ENCODE measurements at places on chromosomes 1 and 21.

GRCh38 chr1:99049745-99050144 is 45.1 kb upstream of the PLPPR5 start:
- no peak for DNase-seq

GRCh38 chr1:48006264-48006663 is 9.1 kb upstream of the TRABD2B start:
- DNase-seq = no peak

DNA sequence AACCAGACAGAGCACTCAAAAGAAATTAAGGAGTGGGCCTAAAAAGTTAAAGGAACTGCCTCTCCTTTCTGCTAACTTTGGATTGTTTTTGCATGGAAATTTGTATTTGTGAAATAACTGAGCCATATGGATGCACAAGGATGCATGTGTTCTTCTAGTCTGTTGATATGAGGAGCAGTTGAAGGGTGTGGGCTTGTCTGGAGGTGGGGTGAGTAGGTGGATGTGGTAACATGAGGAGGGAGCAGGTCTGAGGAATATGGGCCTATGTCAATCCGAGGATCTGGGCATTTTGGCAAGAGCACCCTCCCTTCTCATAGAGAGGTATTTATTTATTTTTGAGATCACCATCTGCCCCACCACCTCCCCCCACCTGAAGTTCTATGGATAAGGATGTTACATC is 13.4 kb downstream of the CACNA1E start:
- DNase-seq = no peak

- DNase-seq = no peak
These were observed 1.2 kb downstream of the HP1BP3 start for GRCh38 chr1:20785907-20786252.

DNA sequence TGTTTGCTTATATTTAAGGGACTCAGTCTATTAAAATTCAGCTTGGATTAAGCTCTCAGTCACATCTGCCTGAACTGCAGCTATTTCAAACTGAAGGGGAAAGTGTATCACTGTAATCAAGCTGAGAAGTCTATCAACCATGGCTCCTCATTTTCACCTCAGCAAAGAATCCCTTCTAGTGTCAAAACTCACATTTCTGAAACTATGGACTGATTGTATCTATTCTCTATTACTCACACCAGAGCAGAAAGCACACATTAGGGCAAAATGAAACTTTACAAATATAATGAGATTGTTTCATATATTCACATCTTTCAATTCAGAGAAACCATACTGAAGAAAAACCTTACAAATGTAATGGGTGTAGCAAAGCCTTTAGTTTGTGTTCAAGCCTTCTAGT is 14.6 kb upstream of the C1orf146 start:
- no peak for DNase-seq

DNA sequence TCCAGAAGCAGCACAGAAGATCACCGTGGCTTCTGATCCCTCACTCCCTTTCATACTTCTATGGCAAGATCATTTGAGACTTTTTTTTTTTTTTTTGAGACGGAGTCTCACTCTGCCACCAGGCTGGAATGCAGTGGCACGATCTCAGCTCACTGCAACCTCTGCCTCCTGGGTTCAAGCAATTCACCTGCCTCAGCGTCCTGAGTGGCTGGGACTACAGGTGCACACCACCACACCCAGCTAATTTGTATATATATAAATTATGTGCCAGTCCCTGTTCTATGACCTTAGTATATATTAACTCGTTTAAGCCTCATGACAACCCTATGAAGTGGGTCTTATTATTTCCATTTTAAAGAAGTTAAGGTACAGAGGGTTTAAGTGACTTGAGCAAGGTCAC is 298.5 kb downstream of the VAV3 start:
- DNase-seq = no peak

DNA sequence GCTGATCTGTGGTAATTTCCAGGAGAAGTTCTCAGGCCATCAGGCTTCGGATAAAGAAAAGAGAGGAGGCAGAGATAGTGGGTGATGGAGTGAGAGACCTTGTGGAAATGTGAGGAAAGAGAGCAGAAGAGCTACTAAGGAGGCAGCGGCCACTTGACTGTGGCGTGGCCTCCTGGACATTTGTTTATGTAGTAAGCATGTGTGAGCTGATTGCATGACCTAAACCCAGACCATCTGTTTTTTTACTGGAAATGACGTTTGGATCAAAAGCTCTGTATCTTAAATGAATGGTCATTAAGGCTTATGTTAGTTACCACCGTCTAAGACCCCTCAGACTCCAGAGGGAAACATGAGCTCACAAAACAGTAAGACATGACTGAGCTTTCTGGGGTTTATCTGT is 13.6 kb downstream of the ATP1B1 start:
- DNase-seq = no peak

DNA sequence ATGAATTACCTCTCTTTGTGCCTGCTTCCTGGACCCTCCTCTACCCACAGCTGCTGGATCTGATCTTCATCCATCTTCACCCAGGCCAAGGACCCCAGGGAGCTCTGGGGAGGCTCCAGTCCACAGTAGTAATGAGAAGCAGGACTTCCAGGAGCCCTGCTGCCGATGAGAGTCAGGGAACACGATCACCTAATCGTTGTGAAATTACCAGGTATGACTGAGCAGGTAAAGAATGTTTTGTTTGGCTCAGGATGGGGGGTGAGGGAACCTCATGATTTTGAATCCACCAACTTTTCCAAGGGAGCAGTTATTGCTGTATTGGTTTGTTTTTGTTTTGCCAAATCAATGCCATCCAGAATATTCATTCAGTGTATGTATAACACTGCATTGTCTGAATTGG is 454.0 kb downstream of the PLPP3 start:
- no peak for DNase-seq

GRCh38 chr1:169118227-169118626 is 11.7 kb downstream of the ATP1B1 start:
- no peak for DNase-seq

GRCh38 chr1:9559673-9560072 is 20.4 kb downstream of the SLC25A33 start:
- no peak for DNase-seq

DNA sequence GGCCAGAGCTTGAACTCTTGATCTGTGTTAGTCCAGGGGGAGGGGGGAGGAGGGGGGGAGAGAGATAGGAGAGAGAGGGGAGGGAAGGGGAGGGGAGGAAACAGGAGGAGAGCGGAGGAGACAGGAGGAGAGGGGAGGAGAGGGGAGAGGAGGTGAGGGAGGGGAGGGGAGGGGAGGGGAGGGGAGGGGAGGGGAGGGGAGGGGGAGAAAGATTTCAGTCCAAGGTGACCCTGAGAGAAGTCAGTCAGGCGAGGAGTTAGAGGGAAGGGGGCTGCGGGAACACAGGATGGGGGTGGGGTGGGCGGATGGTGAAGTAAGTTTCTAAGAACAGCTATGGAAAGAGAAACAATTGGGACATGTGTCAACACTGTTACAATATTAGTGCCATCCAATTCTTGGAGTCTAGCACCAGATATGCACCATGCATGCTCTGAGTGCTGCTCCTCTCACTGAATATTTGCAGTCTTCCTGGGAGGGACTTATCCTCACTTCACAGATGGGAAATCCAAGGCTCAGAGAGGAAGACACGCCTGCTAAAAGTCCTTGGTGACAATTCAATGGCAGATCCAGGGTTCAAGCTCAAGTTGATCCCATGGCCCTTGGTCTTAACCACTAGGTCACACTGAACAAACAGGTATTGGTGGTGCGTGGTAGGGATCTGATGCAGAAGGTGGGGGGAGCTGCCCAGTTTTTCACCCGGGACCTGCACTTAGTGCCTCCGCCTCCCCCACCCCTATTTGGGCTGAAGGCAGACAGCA is 42.5 kb upstream of the ECE1 start:
- no peak for DNase-seq

GRCh38 chr1:54583871-54584270 is 35.8 kb downstream of the ACOT11 start:
- no peak for DNase-seq

GRCh38 chr1:43982808-43983207 is 3.8 kb downstream of the B4GALT2 start:
- DNase-seq = no peak

DNA sequence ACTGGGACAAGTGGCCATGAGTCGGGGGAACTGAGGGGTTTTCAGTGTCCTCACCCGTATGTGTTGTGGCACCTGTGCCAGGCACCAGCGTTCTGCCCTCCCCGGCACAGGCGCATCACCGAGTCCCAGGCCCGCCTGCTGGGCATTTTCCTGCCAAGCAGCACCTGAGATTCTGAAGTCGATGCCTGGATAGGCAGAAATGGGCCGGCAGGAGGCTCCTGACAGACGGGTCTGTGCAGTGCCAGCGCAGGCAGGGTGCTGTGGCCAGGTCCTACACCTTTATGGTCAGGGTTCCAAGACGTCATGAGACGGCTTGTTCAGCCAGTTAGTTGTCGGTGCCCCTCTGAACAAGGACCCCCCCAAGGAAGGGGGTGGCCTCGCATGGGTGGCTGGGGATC is 10.6 kb downstream of the FAAP20 start:
- DNase-seq = no peak

- no peak for DNase-seq
These were observed 8.0 kb upstream of the CCDC190 start for GRCh38 chr1:162868972-162869371.

DNA sequence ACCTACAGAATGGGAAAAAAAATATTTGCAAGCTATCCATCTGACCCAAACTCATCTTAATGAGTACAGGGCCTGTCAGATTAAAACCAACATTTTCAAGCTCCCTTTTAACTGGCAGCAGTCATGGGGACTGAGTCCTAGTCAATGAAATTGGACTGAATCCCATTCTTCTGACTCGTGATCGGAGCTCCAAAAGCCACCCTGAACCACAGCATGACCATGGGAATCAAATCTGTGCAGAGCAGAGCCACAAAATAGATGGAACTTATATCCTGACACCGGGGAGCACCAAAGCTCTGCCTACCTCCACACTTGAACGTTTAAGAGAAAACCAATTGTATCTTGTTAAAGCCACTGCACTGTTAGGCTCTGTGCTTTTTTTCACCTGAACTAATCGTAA is 5.0 kb upstream of the RWDD3 start:
- DNase-seq = no peak

- DNase-seq = no peak
These were observed 82.5 kb upstream of the MPC2 start for GRCh38 chr1:168019407-168019806.

DNA sequence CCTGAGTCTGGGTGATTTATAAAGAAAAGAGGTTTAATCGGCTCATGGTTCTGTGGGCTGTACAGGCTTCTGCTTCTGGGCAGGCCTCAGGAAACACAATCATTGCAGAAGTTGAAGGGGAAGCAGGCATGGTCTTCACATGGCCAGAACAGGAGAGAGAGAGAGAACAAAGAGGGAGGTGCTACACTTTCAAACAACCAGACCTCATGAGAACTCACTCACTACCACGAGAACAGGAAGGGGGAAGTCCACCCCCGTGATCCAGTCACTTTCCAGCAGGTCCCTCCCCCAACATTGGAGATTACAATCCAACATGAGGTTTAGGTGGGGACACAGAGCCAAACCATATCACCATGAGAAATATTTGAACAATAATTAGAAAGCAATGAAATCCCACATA is 222.9 kb downstream of the FAM72C start:
- DNase-seq = no peak

DNA sequence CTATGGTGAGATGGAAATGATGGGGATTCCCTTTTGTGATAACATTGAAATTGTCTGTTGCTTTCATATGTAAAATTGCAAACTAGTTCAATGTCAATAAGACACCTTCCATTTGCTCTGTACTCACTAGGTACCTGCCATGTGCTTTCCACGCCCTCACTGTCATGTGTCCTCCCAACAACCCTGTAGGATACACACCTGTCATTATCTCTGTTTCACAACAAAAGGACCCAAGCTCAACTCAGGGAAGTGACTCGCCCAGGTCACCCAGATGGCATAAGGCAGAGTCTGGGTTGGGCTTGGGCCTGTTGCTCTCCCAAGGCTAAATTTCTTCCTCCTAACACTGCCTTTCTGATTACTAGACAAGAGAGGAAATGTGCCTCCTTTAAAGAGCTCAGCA is 45.3 kb upstream of the MCOLN3 start:
- DNase-seq = no peak

GRCh38 chr1:224383218-224383617 is 26.5 kb downstream of the CNIH4 start:
- DNase-seq = no peak

DNA sequence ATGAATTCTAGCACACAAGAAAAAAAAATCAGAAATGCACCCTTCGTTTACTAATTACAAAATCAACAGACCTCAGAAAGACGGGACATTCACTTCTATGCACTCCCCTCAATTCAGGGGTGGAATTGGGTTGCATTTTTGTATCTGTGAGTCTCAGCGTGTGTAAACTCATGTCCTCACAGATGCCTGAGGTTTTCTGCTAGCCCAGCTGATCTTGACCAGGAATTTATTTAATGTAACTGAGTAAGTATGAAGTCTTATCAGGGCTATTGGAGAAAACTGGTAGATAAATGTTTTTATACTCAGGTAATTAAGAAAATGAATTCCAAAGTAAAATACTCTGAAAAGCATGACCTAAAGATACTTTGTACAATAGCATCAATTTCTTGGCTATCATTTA is 167.7 kb downstream of the RUNX1 start:
- no peak for DNase-seq

- DNase-seq = no peak
These were observed 6.0 kb downstream of the TXNIP start for GRCh38 chr1:145990249-145990855.

GRCh38 chr1:230307213-230307612 is 118.9 kb downstream of the PGBD5 start:
- DNase-seq = no peak

- no peak for DNase-seq
These were observed 56.6 kb upstream of the EDN2 start for GRCh38 chr1:41540886-41541591.

DNA sequence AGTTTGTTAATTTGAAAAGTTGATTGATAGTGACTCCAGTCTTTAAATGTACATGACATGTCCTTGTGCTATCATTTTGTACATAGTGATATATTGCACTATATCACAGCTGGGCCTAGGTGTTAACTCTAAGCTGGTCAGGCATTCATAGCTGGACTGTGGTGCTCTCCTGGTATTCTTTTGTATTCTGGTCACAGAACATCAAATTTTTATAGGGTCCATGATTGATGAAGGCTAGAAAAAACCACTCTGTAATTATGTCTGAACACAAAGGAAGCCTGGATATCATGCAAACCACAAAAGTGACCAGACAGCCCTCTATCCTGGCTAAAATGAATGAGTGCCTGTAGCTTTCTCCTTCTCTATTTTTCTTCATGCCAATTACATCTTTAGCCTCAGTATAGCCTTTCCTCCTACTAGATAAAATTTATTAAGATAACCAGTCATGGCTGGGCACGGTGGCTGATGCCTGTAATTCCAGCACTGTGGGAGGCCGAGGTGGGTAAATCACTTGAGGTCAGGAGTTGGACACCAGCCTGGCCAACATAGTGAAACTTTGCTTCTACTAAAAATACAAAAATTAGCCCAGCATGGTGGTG is 134.9 kb upstream of the B3GALT2 start:
- DNase-seq = no peak

DNA sequence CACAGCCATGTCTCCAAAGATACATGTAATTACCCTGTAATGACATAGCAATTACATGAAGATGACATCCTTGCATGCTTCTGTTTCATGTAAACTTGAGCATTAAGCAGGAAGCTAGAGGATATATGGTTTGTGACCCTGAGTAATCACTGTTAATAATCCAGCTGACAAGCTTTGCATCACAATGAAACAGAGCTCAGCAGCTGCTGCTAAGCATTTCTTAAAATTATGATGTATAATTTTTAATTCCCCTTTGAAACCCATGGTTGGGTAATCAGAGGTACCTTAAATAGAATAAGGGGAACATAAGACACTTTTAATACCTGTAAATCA is 293.5 kb downstream of the NTNG1 start:
- no peak for DNase-seq

GRCh38 chr1:21384620-21385019 is 55.3 kb upstream of the NBPF3 start:
- DNase-seq = no peak
